HFF-Myc (cell line): ENCODE measurements at places on chromosomes 2 and 18.

- DNase-seq: no peak
These were observed 2.6 kb upstream of the TBC1D8 start for GRCh38 chr2:101153787-101154186.

DNA sequence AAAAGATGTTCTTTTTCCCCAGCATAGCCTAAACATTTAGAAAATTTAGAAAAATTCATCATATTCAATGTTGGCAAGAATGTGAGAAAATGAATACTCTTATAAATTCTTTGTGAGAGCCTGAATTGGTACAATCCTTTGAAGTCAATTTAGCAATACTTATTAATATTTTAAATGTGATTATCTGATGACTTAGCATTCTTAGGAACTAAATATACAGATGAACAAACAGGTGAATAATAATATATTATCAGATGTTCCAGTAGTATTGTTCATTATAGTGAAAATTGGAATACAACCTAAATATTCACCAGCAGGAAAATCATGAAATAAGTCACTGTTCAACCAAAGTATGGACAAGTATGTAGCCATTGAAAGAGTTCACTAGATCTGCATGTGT is 55.5 kb upstream of the MEIS1 start:
- DNase-seq: no peak

GRCh38 chr2:133090358-133090757 is 420.4 kb upstream of the LYPD1 start:
- no peak for DNase-seq

- no peak for DNase-seq
These were observed 2.1 kb downstream of the RPRM start for GRCh38 chr2:153476491-153476815.

DNA sequence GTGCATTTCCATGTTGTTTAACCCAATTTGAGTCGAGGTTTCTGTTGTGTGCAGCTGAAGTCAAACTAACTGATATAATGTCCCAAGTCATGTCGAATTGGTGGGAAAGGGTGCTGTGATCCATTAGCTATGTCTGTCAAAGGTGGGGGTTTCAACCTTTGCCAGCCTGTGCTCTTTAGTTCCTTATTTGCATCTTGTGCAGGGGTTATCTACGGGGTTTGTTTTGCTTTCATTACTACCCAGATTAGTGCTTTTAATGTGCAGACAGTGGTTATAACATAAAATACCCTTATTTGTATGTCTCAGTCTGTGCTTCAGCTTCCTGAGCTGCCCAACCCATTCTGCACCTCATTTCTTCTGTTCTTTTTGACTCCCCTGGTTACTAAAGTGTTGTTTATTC is 271.9 kb upstream of the CXCR4 start:
- no peak for DNase-seq

DNA sequence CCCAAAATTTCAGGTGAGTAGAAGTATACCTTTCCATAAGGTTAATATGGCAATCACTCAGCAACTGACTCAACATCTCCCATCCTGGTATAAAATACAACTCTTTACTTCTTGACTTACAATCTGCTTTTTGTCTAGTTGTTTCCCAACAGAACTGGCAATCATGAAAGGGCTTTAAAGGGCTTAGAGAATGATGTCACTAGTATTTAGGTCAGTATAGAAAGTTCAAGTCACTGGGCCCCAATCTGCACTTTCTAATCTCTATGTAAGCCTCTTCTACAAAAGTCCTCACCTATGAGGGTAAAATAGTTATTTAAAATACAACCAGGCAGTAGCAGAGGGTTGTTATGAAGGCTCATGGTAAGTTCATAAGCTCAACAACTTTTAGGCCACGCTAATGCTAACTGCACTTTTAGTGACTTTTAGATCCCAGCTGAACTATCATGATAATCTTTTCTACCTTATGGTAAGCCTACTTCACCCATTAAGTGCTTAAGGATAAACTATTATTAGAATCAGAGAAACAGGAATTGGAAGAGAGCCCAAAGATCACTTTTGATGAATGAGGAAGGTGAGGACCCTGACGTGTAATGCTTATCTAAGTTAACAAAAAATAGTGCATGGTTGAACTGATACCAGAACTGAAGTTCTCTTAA is 79.6 kb downstream of the GORASP2 start:
- DNase-seq: no peak

DNA sequence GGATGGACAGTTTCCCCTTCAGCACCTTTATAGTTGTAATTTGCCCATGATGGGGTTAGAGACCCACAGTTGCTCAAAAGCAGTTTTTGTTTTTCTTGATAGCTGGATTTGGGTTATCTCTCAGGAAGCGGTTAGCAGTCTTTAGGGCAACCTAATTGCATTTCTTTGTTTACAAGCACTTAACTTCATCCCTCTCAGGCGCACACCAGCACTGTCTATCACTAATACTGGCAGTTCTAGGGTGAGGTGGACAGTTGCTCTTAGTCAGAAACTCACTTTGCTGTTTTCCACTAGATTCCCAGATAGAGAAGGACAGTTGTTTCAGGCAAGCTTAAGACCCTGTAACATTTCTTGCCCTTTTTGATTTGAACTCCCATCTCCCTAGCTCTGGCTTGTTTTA is 146.0 kb downstream of the AGAP1 start:
- no peak for DNase-seq
